Activated CD8-positive, alpha-beta T cell treated with anti-CD3 and anti-CD28 coated beads, Interleukin-2, amount 10 ng/mL, durations not matched to agents 7 days and 5 days (primary cell): ENCODE measurements at places on chromosomes 7 and 10. TPM values are rescaled to one million over a fixed set of nuclear protein-coding genes. Genes with fewer than 3 reads are reported as not detected.

The CHST3 gene
- not detected for total RNA-seq

The DCLRE1C gene
- 58.3 TPM for total RNA-seq

The GHITM gene
- total RNA-seq: 123 TPM

The SFTPD gene
- not detected for total RNA-seq

The IL2RA gene
- total RNA-seq: 177 TPM

The PTPRN2 gene
- 7.2 TPM for total RNA-seq

The DNAH11 gene
- total RNA-seq: 0.91 TPM

The FFAR4 gene
- not detected for total RNA-seq

The UBTD1 gene
- 0.58 TPM for total RNA-seq

The C10orf67 gene
- not detected for total RNA-seq

The LAMTOR4 gene
- 143 TPM for total RNA-seq

The EZH2 gene
- 115 TPM for total RNA-seq

The TLL2 gene
- total RNA-seq: not detected

The BHLHA15 gene
- total RNA-seq: not detected

The POLR2J2 gene
- 19.4 TPM for total RNA-seq

The UBE2D1 gene
- 12.3 TPM for total RNA-seq

The METTL27 gene
- not detected for total RNA-seq

The MACC1 gene
- total RNA-seq: 0.39 TPM

The ADAM22 gene
- total RNA-seq: 2.2 TPM

The PNLIPRP1 gene
- total RNA-seq: not detected

The FIGNL1 gene
- 41.0 TPM for total RNA-seq

The CCAR1 gene
- total RNA-seq: 95.4 TPM

The RBM33 gene
- total RNA-seq: 85.6 TPM

The GIMAP8 gene
- 21.5 TPM for total RNA-seq

The LZTS2 gene
- total RNA-seq: 13.8 TPM

The MAPK8 gene
- total RNA-seq: 30.7 TPM

The TMEM270 gene
- total RNA-seq: not detected

The MNX1 gene
- not detected for total RNA-seq

The RET gene
- 0.34 TPM for total RNA-seq

The FAM200A gene
- total RNA-seq: 5.1 TPM

The LRRC61 gene
- 21.0 TPM for total RNA-seq

The GDF2 gene
- total RNA-seq: not detected

The SLC18A3 gene
- total RNA-seq: not detected

The CC2D2B gene
- 0.21 TPM for total RNA-seq

The OR2A12 gene
- total RNA-seq: not detected
